ENCODE measurements at places on chromosomes 7 and 10.

DNA sequence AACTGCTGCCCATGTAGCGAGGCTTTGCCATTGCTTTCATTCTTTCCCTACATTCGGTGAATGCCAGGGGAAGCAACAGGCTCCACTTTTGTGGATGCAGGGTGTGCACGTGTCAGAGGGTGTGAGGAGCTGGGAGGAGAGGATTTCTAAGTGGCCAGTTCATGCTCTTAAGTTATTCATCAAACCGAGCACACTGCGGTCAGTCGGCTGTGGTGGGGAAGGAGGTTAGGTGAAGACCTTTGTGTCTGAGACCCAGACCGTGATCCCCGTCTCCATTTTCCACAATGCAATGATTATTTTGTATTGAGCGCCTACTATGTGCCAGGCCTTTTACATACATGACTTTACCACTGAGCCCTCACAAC lies 438.6 kb upstream of the GALNT17 start:
- no peak for DNase-seq

DNA sequence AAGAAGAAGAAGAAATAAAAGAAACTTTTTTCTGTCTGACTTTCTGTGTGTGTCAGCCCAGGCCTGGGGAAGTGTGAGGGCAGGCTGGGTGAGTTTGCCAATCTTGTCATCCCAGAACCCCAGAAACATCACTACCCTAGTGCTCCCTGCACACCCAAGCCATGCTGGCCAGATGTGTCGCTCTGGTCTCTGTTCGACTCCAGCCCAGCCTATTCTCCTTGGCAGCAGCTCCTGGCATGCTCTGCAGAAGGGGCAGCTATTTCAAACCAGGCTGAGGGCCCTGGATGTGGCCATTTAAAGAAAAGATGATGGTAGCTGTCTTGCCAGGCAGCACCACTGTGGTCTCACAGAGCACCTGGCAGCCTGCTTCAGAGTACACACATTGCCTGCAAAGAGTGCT lies 334.1 kb downstream of the RPS24 start:
- DNase-seq = no peak

DNA sequence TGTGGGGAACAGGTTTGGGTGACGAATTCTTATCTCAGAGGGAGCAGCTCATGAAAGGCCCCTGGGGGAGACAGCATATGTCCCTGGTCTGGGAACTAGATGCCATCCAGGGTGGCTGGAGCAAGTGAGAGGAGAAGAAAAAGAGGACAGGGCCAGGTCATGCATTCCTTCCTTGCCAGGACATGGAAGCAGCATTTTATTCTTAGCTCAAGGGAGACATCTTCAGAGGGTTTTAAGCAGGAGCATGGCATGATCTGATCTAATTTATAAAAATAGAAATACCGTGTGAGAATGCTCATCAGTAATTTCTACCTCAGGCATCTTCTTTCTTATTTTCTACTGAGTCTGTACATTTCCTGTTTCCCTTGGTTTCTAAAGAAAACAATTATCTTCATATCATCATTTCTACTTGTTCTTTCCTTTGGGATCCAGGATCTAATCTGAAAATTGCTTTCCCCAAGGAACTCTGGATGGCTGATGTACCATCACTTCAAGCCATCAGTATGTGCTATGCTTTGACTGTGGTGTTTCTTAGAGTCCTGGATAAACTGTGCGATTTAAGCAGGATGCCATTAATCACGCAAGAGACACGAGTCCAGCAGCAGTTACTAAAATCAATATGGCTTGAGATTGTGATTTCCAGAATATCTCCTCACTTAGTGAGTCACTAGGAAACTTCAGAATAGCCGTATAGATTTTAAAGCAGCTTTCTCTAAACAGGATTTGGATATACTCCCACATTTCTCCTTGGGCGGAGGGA lies 386.2 kb downstream of the GALNT17 start:
- DNase-seq = no peak

DNA sequence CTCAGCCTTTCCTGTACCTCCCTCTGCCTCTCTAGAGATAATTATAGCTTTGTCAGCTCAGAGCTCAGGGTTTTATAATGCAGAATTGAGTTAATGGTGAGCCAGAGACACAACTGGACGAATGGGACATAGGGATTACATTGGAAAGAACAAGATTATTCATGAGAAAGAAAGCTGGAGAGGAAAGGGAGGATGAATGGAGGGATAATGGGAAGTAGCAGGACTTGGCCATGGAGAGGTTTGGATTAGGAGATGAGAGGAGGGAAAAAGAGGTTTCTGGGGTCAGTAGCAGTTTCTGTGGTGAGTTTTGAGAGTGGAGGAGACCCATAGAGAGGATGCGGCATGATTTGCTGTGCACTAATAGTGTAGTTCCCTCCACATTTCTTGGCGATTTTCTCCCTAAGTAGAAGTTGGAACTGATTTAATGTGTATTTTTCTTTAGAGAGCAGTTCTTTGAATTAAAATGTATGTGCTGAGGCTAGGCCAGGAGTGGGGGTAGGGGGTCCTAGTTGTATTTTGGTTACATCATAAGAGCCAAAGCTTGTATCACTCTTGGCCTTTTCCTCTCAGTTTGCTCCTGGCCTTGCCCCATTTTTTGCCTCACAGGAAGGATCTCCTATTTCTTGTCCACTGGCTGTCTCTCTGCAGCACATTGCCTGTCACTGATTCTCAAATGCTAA lies 107.4 kb downstream of the MKX start:
- DNase-seq = no peak

- no peak for DNase-seq
Observed at GRCh38 chr10:103553743-103554487, 60.4 kb downstream of the NEURL1 start.

DNA sequence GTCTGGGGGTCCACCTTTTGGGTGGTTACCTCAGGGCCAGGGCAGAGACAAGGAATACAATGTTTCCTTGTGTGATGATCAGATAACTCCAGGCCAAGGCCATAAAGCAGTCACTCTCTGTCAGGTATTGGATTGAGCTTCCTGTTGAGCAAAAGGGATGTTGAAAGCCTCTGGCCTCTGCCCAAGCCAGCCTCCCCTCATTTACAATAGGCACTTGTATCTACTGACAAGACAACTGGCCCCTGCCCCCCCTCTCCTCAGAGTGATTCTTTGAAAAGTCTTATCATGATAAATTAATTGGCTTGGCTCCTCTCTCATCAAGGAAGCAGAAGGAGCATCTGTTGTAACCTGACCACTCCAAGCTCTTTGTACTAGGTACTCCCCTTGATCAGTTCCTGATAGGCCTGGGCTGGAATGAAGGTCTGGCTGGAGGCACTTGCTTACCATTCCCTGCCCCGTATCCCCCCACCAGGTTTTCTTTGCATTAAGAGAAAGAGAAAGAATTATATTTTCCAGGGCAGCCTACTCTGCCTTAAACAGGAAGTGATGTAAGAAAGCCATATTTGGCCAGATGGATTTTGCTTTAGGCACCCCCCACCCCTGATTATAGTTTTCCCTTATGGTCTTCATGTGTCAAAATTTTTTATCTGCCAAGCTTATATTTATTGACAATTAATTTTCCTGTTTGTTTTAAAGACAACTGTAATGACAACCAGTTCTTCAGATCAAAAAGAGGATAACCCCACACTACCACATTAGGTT lies 42.1 kb upstream of the HPS1 start:
- no peak for DNase-seq

- no peak for DNase-seq
Observed at GRCh38 chr10:20935931-20936330, 38.8 kb upstream of the NEBL start.

DNA sequence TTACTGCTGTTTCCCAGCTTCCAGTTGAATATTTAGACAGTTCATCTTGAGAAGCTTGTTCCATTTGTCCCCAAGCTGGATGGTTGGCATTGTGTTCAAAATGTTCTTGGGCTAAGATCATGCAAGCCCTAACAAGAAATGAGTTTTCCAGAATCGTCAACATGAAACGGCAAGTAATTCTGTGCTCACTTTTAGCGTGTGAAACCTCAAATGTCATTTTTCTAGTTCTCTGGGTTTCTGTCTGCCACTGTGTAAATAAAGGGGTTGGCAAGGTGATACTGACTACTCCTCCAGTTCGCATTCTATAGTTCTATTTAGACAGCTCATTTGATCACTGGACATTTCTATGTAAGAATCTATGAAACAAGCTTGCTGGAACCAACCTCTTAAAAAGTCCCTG lies 194.0 kb downstream of the AHR start:
- no peak for DNase-seq

DNA sequence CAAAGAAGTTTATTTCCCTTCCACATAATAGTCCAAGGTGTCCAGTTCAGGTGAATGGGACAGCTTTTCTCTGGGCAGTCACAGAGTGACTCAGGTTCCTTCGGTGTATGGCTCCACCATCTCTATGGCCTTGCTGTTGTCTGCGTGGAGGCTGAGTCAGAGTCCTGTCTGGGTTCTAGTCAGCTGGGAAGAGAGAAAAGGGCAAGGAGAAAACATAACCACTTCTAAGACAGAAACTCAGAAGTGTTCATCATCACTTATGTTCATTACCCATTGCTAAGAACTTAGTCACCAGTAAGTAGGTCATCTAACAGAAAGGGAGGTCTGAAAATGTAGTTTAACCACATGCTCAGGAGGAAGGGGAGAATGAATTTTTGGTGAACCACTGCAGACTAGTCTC lies 32.4 kb upstream of the CCDC7 start:
- peak; percentile 10 for DNase-seq

- DNase-seq = no peak
Observed at GRCh38 chr10:24208661-24209431, at the start of gene KIAA1217. Gene KIAA1217 (plus strand): TSS chr10:24209138. CDS start chr10:24209194, 56 bp downstream.

GRCh38 chr10:86580521-86580891 lies 58.9 kb upstream of the WAPL start:
- no peak for DNase-seq

DNA sequence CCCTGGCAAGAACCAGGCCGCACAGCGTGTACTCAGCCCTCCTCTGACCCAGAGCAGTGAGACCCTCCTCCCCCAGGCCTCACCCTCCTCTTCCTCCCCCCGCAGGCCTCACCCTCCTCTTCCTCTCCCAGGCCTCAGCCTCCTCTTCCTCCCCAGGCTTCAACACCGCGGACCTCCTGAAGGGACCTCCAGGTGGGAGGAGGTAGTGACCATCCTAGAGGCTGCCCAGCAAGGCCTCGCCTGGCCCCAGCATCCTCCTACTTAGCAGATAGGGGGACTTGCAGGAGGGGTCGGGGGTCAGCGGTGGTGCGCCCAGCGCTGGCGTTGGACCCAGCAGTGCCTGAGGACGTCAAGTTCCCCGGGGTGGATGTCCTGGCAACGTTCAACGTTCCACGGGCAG lies 270.8 kb downstream of the ELFN1 start:
- DNase-seq = no peak

DNA sequence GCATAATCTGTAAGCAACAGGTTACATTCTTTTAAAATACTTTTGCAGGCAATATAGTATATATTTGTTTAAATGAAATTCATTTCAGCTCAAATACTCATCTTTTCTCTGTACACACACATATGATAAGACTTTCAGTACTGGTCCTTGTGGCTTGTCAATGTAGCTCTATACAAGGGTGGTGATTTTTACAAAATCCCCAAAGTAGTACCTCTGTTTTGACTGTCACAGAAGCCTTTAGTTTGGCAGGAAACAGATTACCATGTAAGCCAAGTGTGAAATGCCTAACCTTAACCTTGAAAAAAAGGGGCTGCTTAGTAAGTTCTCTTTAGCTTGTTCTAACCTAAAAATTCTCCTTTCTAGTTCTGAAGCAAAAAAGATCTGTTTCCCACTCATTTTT lies 87.9 kb downstream of the KCND2 start:
- no peak for DNase-seq

GRCh38 chr10:125025341-125025740 lies 83.4 kb downstream of the ZRANB1 start:
- DNase-seq = no peak

- no peak for DNase-seq
Observed at GRCh38 chr7:67493366-67493765, 496.7 kb downstream of the TYW1 start.

DNA sequence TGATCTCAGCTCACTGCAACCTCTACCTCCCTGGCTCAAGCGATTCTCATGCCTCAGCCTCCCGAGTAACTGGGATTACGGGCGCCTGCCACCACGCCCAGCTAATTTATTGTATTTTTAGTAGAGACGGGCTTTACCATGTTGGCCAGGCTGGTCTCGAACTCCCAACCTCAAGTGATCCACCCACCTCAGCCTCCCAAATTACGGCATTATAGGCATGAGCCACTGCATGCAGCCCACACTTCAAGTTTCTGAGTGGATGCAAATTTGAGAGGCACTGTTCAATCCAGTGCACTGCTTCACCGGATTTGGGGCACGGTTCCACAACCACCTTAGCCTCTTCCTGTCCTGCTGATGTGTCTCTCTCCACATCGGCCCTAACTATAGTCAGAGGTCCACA lies 16.5 kb downstream of the CNPY1 start:
- DNase-seq = no peak

- DNase-seq = no peak
Observed at GRCh38 chr10:32148864-32149251, 92.6 kb upstream of the KIF5B start.

DNA sequence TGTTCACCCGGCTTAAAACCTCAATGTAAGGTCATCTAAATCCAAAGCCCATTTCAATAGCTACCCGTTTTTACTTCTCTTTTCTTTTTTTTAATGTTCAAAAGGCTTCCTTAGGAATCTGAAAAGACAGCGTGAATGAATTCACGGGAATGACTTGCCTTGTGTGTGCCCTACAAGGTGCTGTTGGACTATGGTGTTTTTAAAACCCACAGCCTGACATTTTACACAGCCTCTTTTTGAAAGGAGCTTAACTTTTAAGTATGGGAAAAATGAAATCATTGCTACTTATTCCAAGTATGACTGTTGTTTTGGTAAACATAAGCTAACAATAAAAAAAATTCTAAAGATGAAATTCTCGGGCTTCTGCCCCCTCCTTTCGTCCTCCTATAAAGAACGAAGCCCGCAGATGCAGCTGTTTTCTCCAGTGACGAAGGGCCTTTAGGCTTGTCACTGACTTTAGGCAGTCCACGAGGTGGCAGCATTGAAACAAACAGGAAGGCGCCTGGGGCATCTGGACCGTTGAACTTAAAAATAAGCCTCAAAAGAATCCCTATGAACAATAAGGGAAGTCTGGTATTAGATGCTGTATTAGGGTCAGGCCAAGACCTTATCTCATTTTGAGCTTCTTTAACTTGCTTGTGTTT lies 141.3 kb downstream of the NRP1 start:
- peak; percentile 18 for DNase-seq

DNA sequence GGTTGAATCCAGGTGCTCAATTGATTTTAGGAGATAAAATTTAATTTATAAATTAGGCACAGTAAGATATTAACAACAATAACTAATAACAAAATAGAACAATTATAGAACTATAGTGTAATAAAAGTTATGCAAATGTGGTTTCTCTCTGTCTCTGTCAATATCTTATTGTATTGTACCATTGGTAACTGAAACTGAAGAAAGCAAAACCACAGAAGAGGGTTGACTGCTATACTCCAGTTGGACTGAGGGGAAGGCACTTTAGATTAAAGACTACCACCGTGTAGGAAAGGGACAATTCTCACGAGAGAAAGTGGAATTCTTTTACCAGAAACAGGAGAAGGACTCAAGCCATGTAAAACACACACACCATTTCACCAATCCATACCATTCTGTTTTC lies 967.1 kb downstream of the PCDH15 start:
- no peak for DNase-seq

GRCh38 chr10:75137533-75138438 lies 26.3 kb downstream of the SAMD8 start:
- DNase-seq = no peak
